Femur (tissue), 1 donor: ENCODE measurements at places on chromosomes 12 and 14.

DNA sequence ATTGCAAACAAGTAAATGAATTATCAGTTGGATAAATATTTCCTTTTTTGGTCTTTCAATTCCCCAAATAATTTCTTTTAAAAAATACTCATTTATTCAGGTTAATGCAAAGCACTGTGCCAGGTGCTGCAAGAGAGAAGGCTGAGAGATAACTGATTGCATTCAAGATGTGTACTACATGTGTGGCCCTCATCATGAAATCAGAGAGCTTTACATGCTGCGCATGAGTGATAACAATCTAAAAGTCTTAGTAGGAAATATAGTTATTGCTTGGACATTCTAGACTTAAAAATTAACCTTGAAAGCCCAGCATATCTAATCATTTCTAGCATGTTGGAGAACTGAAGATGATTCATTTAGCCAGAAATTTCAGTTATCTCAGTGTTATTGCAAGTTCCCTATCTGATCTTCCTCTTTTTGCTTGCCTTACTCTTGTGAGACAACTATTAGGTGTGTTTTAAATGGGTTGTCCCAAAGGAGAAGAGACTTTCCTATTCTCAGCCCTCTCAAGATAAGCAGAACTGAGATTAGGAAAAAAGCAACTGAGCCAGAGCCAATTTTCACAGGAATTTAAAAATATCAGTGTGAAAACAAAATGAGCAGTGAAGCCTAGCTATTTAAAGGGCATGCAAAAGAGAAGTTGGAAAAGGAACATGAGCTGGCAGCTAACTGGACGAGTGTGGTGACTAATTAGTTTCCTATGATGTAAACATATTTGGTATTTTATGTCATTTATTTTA is 60.9 kb downstream of the PLEKHA5 start:
- DNase-seq, result no peak

DNA sequence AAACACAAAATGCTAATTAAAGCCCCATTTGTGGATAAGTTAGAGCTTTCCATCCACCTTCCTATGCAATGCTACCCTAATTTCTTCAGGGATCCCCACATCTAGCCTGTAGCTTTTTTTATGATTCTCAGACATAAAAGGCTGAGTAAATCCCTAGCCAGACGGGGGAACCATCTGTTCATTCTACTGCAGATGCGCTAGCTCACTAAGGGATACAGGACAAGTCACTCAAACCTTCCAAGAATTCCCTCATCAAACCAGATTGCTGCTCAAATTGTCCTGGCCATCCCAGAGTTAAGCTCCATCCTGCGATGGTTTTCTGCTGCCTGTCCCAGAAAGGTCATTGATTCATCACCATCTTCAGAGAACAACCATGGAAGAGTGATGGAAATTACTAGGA is 56.7 kb downstream of the MYRFL start:
- DNase-seq, result no peak

- DNase-seq, result peak; percentile 82
Measured at GRCh38 chr14:32934073-32934880, 4.4 kb upstream of the NPAS3 start.

DNA sequence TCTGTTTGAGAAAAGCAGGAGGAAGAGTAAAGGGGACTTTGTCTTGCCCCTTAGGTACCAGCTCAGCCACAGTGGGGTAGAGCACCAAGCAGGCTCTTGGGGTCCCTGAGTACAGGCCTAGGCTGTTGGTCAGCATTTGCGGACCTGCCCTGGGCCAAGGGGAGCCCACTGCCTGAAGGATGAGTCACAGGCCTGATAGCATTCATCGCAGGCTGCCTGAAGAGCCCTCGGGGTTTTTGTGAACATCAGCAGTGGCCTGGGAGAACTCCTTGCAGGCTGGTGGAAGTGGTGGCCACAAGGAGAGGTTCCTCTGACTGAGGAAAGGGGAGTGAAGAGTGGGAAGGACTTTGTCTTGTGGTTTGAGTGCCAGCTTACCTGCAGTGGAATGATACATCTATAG is 25.0 kb upstream of the P2RX7 start:
- DNase-seq, result no peak

DNA sequence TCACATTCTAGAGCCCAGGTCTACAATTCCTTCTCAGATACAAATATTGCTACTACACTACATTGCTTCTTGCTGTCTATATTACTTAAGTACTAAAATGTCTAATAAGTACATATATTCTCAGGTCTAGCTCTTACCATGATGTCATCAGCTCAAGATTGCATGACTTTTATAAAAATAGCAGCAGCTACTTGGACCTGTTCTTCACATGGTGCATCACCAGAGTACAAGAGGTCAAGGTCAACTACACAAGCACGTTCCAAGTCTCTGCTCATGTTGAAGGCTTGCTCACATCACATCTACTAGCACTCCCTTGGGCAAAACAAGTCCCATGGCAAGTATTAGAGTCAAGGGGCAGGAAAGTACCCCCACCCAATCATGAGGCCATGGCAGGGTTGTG is 465.6 kb downstream of the MED13L start:
- DNase-seq, result no peak

DNA sequence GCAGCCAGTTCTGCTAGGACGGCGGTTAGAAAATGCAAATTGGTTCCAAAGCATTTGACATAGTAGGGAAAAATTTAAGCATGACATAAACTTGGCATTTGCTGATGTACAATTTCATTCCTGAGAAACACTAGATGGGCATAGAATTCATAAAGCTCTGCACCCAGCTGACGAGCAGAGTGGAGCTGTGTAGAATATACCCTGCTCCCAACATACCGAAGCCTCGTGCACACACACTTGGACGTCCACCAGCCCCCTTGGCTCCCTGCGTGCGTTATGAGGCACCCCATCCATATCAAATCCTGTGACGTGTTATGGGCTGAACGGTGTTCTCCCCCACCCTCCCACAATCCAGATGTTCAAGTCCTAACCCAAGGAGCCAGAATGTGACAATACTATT is 65.4 kb downstream of the CLMN start:
- no peak for DNase-seq

DNA sequence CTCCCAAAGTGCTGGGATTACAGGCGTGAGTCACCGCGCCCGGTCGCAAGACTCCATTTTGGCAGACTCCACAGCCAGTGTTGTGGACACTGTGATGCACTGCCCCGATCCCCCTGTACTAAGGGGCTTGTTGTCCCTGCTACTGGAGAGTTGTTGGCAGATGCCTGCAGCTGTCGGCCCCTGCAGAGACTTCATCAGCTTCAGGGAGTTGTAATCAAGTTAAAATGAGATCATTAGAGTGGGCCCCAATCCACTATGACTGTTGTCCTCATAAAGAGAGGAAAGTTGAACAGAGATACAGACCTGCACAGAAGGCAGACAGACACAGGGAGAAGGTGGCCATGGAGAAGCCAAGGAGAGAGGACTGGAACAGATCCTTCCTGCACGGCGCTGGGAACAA is 23.7 kb upstream of the TUBA1A start:
- DNase-seq, result no peak

DNA sequence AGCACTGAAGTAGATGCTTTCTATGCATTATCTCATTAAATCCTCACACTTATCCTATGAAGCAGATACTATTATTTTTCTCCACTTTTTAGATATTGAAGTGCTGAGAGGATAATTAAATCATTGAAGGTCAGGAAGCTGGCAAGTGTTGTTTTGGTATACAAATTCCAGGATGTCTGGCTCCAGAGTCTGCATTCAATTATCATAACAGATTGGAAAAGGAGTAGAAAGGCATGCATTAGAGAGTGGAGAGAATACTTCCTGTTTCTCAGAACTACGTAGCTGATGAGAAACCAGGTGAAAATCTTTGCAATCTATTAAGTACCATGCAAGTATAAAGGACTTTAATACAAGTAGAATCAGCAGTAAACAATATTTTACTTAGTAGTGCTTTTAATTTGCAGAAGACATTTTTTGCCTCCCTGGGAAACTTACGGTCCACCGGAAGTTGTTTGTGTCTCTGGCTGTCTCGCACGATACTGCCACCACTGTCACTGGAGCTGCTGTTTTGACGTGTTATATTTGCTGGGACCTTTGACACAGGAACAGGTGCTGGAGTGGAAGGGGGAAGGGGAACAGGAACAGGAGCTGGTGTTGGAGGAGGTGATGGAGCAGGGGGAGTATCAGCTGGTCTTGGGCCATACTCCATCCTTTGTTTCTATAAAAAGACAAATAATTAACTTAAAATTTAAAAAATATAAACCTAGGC is 158.0 kb downstream of the EPS8 start:
- no peak for DNase-seq

DNA sequence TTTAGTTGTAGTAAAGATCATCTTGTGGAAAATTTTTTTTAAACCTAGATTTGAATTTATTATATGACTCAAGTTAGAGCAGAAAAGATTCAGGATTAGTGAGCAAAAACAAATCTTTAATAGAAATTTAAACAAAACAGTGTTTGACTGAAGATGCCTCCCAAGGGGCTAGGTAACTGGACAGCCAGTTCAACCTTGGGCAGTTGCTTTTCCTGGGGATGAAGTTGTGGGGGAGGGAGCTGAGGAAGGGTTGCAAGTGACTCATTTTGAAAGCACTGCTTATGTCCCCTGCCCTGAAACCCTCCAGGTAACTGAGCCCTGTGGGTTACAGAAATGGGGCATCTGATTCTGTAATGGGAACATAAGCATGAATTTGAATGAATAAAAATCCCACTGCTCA is 13.1 kb downstream of the CFAP54 start:
- DNase-seq, result no peak

GRCh38 chr12:121804417-121805111 is 755 bp downstream of the SETD1B start:
- DNase-seq, result peak; percentile 58

DNA sequence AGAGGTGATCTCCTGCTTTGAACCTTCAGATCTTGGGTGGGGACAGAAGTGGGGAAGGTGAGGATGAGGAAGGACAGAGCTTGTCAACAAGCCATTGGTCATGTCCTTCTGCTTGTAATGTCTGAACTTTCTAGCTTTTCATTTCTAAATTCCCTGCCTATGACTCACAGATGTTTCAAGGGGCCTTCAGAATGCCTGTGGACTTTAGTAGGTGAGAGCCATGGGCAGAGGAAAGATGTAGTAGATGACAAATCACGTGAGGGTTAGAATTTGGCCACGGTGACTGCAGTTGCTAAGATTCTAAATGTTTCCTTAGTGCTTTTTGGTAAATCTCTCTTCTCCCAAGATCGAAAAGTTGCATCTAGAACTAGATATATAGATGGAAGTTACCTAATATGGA is 18.7 kb upstream of the CREBL2 start:
- DNase-seq, result no peak

GRCh38 chr12:119373001-119373400 is 38.5 kb downstream of the CCDC60 start:
- DNase-seq, result no peak

- DNase-seq, result no peak
Measured at GRCh38 chr12:71610031-71610795, 53.4 kb downstream of the ZFC3H1 start.

- DNase-seq, result no peak
Measured at GRCh38 chr14:95003099-95003960, 154.0 kb downstream of the DICER1 start.

- DNase-seq, result no peak
Measured at GRCh38 chr12:131040491-131040890, 86.8 kb downstream of the ADGRD1 start.

DNA sequence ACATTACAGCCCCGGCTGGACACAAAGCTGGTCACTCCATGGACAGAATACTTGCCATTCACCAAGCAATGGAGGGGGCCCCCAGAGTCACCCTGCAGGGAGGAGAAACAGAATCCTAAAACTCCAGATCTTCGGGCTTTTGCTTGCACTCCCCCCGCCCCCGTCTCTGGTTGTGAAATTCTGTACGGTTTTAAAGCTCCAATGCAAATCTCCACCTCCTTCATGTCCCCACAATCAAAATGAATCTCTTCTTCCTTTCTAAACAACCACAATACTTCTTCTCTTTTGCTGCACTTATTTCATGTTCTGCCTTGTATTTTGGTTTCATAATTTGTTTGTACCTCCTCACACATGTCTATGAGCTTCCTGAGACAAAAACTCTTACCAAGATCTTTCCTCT is 5.8 kb upstream of the BIN2 start:
- no peak for DNase-seq

GRCh38 chr14:31205681-31206535 is 1.7 kb downstream of the HECTD1 start:
- no peak for DNase-seq

GRCh38 chr14:54120260-54120659 is 163.6 kb upstream of the BMP4 start:
- DNase-seq, result no peak

GRCh38 chr12:123354600-123354999 is 10.0 kb downstream of the SBNO1 start:
- no peak for DNase-seq

- no peak for DNase-seq
Measured at GRCh38 chr14:91303924-91304229, 59.4 kb upstream of the GPR68 start.

DNA sequence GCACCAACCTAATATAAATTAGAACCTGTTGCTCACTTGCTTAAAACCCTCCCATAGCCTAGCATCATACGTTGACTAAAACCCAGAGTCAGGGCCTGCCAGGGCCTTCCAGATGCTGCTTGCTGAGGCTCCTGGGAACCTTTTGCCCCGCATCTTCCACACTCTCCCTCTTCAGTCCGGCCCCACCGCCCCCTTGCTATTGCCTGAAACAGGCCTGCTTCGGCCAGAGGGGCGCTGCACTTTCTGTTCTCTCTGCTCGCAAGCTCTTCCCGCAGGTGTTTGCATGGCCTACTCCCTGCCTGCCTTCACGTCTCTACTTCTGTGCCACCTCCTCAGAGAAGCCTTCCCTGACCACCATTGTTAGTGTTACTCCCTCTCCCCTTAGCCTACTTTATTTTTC is 13.7 kb upstream of the TCTN2 start:
- DNase-seq, result no peak

GRCh38 chr12:44507461-44507860 is 368.7 kb downstream of the NELL2 start:
- DNase-seq, result no peak

DNA sequence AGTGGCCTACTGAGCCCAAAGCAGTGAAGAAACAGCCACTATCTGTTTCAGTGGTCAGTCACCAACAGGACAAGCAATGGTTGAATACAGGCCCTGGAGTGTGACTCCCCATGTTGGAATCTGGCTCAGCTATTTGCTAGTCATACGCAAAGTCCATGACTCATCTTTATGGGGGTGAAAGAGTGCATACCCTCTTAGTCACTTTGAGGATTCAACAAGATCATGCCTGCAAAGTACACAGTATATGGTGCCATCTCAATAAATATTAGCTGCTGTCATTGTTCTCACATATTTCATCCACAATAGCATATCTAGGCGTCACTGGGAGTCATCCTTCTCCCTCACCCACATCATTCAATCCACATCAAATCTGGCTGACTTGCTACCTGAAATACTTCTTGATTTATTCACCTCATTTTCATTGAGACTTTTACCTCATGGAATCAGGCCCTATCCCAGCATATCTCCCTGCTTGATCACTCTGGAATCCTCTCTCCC is 26.4 kb upstream of the STAB2 start:
- no peak for DNase-seq

GRCh38 chr12:113845900-113846674 is 120.0 kb downstream of the RBM19 start:
- DNase-seq, result no peak

- DNase-seq, result no peak
Measured at GRCh38 chr14:39452680-39453079, 20.4 kb upstream of the FBXO33 start.

GRCh38 chr12:90250766-90251165 is 542.1 kb upstream of the ATP2B1 start:
- peak; percentile 62 for DNase-seq
